ENCODE measurements at places on chromosomes 3 and 15.

GRCh38 chr3:146496251-146496650, 26.9 kb upstream of the PLSCR2 start:
- no peak for DNase-seq

DNA sequence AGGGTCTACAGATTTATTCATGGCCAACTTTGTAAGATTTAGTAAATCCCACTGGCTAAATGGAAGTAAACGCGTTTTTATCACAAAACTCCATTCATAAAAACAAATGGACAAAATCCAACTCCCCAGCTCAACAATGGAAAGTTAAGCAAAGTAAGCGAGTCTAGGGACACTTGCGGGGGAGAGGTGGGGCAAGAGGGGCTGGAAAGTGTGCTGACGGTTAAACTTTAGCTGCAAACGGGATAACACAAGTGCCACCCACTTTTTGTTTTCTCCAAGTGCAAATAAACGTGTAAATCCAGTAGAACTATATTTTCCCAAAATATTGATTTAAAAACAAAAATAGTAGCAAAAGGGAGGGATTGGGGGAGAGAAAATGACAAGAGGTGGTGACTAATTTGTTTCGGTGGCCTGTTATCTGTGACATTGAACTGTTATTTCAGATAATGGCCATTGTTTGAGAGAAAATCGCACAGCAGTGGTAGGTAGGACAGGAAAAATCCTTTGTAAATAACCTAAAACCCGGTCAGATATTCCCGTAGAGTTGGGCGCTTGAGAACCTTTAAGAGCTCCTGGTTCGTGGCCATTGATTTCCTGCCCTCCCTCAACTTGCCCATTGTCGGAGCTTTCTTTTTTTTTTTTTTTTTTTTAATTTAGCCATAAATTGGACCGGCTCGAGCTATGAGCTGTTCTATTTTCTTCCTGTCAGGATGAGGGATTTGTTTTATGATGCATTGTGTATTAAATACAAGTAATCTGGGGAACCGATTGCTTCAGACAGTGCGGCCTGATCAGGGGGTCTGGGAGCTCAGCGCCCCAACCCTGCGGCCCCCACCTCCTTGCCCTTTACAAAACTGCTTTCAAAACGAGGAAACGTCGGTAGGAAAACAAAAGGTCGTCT, 514.8 kb downstream of the MECOM start:
- no peak for DNase-seq

GRCh38 chr3:107426223-107426622, 49.0 kb downstream of the CCDC54 start:
- DNase-seq, result no peak

DNA sequence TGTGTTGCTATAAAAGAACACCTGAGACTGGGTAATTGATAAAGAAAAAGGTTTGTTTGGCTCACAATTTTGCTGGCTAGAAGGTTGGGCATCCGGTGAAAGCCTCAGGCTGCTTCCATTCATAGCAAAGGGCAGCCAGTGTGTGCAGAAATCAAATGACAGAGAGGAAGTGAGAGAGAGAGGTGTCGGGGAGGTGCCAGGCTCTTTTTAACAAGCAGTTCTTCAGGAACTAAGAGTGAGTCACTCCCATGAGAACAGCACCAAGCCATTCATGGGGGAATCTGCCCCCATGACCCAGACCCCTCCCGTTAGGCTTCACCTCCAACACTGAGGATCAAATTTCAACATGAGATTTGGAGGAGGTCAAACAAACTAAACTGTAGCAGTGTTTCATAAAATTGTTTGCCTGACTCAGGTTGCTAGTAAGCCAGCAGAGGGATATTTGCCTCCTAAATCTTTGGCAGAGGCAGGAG, 4.5 kb upstream of the PARP15 start:
- peak; percentile 52 for DNase-seq

DNA sequence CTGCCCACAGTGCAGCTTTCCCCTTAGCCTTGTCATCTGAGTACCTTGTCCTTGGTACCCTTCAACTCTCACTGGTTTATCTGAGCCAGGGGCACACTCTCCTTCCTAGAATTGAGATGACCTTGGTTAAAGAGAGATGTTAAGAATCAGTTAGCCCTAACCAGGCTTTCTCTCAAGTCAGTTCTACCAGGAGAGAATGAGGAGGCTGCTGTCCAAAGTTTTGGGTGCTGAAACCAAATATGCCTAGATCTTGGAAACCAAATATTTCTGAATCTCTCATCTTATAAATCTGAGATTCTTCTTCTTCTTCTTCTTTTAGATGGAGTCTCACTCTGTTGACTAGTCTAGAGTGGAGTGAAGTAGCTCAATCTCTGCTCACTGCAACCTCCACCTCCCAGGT, 12.0 kb upstream of the CTXND1 start:
- DNase-seq, result no peak

DNA sequence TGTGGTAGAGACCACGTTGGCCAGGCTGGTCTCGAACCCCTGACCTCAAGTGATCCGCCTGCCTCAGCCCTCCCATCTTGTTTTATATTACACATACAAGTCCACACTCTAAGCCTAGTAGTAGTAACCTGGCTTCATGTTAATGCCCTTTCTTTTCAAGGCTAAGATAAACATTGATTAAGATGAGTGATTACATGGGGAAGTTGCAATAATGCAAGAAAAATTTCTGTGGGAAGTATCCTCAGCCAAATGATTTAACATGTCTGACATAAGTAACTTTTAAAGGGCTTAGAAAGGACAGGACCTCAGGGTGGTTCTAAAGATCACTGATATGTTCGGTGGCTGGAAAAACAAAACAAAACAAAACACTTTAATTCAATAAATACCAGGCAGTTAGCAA, 72.1 kb downstream of the SFMBT1 start:
- no peak for DNase-seq

DNA sequence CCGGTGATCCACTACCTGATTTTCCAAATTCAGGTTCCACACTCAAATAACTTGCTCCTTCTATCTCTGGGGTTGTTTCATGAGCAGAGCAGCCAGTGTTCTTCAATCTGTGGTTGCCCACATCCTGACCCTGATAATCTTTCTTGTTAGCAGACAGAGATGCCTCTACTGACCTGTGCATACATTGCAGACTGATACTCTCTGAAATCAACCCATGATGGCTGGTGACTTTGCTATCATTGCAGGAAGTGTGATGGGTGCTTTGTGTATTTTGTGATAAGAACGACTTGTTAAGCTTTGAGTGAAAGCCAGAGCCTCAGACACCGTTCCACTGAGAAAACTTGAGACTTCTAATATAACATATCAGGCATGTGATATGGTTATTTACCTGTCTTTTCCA, 39.9 kb downstream of the GATM start:
- peak; percentile 24 for DNase-seq

DNA sequence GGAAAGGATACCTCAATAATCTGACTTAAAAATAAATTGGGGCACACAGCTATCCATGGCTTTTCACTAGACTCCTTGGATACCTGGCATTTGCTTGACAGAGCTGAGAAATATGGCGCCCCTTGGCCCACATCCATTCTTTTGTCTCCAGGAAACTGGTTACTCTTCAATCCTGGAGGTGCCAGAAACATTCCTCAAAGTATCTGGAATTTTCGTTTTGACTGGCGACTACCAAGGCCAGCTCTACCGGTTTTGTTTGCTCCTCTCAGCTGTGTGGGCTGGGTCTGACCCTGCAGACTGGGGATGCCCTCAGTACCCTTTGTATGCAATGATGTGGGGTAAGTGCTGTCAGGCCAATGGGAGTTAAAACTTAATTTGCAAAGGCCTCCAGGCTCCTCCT, 27.0 kb downstream of the KATNBL1 start:
- no peak for DNase-seq

GRCh38 chr3:184772667-184773272, 39.2 kb upstream of the VPS8 start:
- no peak for DNase-seq

GRCh38 chr3:114758831-114759699, 388.0 kb downstream of the ZBTB20 start:
- no peak for DNase-seq

DNA sequence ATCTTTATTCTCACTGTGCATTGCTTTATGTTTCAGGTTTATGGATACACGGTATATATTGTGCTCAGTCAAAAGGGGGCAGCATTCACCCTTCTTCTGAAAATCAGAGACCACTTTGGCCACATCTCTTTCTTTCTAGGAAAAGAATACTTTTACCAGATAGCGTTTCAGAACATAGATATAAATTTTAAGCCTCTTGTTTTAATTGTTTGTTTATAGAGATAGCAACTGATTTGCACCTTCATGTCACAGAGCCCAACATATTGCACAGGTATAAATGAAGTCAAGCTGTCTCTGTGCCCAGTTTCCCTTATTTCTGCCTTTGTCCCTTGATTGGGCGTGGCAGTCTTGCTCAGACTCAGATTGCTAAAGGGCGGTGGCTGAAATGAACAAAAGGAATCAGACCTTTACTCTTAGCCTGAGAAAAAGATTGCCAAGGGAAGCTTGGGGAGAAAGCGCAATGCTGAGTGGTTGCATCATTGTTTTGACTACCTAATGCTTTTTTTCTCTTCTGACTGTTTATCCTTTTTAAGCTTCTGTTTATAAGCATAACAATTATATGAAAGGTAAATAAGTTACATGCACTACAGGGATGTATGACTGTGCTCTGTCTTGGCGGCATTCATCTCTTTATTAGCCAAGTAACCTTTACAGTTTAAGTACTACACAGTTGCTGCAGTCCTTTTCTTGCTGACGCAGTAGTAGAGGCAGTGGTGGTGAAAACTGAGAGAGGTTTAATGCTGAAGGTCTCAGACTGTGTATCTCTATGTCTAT, 70.8 kb upstream of the ZBTB20 start:
- DNase-seq, result peak; percentile 29

- DNase-seq, result no peak
These were observed 33.6 kb upstream of the MTMR10 start for GRCh38 chr15:31024979-31025378.

- DNase-seq, result no peak
These were observed 862.1 kb downstream of the ROBO1 start for GRCh38 chr3:78905700-78906099.

DNA sequence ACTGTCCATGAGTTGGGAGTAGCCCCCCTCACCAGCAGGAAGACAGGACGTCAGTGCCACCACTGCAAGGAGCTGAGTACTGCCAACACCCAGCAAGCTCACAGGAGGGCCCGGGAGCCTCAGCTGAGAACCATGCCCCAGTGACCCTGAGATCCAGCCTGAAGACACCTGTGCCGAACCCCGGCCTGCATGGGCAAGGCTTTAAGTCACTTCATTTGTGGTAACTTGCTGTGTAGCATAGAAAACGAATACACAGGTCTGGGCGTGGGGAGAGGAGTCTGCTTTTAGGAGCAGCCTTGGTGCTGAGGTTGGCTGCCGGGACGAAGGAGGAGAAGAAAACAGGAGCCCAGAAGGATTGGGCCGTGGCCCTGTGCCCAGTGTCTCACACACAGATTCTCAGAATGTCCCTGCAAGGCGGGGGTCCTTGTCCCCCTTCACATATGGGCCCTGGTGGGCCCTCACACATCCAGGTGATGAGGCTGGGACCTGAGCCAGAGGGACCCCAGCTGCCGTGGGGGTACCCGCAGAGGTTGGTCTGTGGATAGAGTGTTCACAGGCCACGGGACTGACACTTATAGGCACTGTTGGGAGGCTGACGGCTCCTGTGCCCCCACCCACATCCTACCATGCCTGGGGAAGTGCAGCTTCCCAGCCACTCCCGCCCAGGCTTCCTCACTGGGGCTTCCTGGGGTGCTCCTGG, 85.3 kb downstream of the PLXNA1 start:
- DNase-seq, result no peak

GRCh38 chr3:67686069-67686468, 31.7 kb upstream of the SUCLG2 start:
- no peak for DNase-seq

- DNase-seq, result no peak
These were observed 116.8 kb downstream of the TMEM266 start for GRCh38 chr15:76176487-76177085.

DNA sequence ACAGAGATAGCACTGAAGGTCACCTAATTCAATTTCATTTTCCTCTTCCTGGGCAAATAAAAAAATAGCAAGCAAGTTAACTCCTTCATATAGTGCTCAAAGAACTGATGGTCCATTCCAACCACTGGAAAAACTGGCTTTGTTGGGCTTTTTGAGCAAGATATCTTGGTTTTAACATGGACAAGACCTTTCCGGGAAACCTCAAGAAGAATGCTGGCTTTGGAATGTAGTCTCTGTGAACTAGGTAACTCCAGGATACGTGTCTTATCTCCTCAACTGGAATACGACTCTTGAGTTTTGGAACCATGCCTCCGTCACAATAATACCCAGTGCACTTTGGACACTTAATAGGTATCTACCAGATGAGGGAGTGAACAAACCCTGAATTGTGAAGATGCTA, 36.9 kb upstream of the CRBN start:
- no peak for DNase-seq

DNA sequence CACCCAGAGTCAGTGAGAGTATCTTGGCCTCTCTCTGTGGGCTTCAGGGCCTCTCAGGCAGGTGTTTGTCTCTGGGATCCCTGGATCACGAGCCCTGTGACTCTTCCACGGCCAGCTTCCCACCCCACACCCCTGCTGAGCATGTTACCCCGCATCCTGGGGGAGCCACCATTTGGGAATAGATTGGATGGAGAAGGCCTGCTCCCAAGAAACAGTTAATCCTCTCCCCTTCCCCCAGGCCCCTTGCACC, 15.5 kb upstream of the SRP14 start:
- no peak for DNase-seq

All from CD4-positive, alpha-beta T cell treated with Interleukin-21 for 1 hour (primary cell).